ENCODE measurements at places on chromosomes 2 and 18.

GRCh38 chr2:121015971-121016485 lies 269.0 kb downstream of the TFCP2L1 start:
- no peak for DNase-seq

DNA sequence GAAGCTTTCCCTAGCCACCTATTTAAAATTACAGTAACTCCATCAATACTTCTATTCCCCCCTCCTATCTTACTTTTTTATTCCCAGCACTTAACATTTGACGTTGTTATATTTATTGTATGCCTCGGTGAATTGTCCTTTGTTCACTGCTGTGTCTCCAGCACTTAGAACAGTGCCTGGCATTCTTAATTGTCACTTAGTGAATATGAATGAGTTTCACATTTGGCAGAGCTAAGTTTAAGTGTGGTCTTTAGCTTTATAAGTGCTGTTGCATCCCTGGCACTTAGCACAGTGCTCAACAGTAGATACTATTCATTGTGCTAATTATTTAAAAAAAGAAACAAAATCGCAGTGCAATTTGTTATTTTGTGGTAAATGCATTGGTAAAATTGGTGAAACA lies 1.7 kb downstream of the RMP24 start:
- DNase-seq: no peak

DNA sequence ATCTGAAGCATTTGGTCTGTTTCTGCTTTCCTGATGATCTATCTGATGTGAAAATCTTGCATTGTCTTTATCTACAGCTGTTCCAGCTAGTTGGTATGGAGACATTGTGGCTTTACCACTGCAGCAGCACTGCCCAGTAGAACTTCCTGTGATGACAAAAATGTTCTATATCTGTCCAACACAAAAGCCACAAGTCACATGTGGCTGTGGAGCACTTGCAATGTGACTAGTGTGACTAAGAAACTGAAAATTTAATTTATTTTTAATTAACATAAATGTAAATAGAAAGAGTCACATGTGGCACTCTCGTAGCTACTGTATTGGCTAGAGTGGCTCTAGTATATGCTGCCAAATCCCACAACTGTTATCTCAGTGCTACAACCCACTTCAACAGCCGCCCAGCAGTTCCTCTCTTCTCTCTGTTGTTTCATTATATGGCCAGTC lies 425.7 kb downstream of the SETBP1 start:
- peak; percentile 36 for DNase-seq

- peak; percentile 74 for DNase-seq
Measured at GRCh38 chr2:226984750-226985582, 149.1 kb downstream of the RHBDD1 start.

- DNase-seq: no peak
Measured at GRCh38 chr2:240435948-240436682, 652 bp downstream of the GPC1 start.

GRCh38 chr2:24822049-24822706 lies 29.0 kb downstream of the CENPO start:
- DNase-seq: no peak

DNA sequence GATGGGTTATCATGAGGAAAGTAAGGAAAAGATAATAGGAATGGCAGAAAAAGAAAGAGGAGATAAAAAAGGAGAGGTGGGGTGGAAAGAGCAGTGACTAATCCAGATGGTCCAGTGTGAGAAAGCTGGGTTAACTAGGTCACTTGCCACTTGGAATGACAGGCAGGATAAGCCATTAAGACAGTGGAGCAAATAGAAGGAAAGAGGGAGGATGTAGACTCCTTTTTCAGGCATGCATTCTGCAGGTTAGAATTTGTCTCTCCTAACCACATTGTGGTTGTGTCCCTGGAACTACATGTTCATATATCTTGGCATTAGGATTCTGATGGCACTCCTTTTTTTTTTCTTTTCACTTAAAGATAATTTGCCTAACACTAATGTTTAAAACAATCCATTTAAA lies 13.4 kb upstream of the NEMP2 start:
- no peak for DNase-seq

GRCh38 chr2:59182249-59182648 lies 941.1 kb upstream of the FANCL start:
- DNase-seq: no peak

DNA sequence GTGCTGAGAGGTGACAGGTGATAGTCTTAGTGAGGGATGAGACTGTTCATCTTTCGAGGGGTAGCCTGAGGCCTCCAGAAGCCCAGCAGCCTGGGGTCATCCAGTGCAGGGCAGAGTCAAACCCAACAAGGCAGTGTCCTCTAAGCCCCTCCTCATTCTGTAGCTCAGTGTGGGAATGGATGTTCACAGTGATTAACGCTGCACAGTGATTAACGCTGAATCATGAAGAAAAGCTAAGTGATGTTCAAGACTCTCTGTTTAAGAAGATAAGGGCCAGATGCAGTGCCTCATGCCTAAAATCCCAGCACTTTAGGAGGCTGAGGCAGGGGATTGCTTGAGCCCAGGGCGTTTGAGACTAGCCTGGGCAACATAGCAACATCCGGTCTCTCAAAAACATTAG lies 56.3 kb upstream of the LAPTM4A start:
- DNase-seq: no peak

DNA sequence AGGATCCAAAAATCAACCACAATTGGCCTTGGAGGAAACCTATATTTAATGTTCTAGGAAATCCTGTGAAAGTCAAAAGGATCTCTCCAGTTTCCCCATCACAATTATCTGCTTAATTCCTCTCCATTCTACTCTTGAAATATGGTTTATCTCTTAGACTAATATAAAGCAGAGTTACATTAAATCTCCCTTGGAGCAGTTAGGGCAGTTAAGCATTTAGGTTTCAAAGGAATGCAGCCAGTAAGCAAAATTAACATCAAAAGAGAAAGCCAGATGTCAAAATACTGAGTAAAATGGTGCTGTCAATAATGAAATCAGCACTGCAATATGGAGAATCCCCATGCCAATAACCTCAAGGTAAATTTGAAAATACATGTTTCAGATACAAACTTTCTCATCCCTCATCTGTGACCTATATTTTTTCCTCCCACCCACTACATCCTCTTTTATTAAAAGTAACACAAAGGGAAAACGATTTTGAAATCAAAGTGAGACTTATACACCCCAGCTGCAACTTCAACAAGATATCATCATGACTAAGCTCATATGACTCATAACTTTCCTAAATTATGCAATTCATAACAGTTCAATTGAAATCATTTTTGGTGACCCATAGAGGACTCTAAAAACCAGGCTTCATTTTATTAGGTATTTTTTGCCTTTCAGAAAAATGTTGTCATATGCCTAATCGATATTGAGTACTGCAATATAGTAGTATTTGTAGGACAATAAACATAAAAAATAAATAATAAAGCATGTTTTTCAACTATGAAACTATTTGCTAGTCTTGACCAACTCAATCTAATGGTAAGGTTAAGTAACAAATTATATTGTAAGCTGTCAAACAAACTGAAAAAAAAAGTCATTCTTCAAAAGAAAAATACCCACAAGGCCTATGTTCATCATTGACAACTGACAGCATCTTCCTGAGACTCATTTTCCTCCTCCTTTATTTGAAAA lies 3.1 kb downstream of the ADAM17 start:
- DNase-seq: peak; percentile 76

DNA sequence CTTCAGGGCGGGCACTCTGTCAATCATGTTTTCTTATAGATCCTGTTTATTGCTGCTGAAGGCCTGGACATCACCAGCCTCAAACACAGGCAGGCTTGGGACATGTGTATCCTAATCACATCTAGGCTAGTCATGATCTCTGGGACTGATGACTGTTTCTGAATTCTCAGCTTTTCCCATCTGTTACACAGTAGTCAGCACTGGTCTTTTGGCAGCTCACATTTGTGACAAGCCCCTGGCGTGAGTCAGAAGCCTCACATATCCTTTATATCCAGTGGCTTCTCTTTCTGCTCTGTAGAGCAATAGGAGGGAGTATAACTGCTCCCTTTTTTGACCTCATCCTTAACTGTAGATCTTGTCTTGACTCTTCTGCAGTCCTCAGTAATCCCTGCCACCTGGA lies 4.5 kb downstream of the SEMA4F start:
- peak; percentile 80 for DNase-seq

GRCh38 chr2:105409717-105410116 lies 10.9 kb upstream of the FHL2 start:
- DNase-seq: peak; percentile 96

DNA sequence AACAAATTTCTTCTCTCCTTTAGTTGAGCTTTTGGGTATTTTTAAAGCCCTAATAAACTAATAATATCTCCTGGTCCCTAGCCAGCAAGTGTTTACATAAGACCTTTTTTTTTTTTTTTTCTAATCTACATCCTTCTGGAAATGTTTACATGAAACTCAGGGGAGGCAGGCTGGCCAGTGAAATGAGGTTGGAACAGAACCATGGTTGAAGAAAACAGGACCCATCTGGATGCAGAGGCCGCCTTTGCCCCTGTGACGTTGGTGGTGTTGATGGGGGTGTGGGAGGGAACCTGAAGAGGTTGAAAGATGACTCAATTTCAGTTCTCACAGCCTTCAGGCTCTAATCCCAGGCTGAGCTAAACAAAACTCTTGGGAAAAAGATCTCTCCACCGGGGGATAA lies 118.5 kb downstream of the NRP2 start:
- no peak for DNase-seq

DNA sequence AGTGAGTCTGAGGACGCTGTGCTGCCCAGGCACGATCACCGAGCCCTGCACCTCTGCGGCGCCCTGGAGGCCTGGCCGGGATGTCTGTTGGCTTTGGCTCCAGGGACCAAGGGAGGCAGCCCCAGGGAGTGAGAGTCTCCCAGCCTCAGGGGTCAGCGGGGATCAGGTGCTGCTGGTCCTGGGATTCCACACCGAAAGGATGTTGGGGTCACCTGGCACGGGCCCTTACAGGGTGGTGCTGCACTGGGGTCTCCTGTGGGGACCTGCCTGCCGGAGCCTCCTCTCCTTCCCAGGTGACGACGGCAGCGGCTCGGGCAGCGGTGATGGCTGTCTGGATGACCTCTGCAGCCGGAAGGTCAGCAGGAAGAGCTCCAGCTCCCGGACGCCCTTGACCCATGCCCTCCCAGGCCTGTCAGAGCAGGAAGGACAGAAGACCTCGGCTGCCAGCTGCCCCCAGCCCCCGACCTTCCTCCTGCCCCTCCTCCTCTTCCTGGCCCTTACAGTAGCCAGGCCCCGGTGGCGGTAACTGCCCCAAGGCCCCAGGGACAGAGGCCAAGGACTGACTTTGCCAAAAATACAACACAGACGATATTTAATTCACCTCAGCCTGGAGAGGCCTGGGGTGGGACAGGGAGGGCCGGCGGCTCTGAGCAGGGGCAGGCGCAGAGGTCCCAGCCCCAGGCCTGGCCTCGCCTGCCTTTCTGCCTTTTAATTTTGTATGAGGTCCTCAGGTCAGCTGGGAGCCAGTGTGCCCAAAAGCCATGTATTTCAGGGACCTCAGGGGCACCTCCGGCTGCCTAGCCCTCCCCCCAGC lies 30.5 kb downstream of the GPC1 start:
- no peak for DNase-seq

GRCh38 chr2:105135436-105135835 lies 97.6 kb downstream of the MRPS9 start:
- DNase-seq: no peak

DNA sequence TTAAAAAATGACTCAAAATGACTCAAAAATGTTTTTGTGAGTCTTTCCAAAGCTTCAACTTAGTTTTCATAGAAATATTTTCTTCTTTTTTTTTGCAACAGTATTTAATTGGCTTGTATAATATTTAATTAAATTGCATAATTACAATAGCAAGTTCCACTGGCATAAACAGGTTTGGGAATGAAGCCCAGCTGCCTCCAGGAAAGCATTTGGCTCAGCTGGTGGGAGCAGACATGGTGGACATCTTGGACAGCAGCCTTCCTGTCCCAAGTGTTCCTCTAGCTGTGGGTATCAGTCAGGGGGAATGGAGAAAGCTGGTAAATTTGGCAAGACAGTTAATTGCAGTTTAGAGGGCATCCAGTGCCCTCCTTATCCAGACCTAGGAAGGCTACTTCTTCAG lies 213.4 kb downstream of the ZBTB7C start:
- DNase-seq: no peak

GRCh38 chr18:77108001-77108692 lies 24.4 kb downstream of the MBP start:
- DNase-seq: peak; percentile 85

GRCh38 chr2:5735521-5735861 lies 43.3 kb downstream of the SOX11 start:
- no peak for DNase-seq

- DNase-seq: no peak
Measured at GRCh38 chr2:202141329-202141947, 68.4 kb downstream of the KIAA2012 start.

DNA sequence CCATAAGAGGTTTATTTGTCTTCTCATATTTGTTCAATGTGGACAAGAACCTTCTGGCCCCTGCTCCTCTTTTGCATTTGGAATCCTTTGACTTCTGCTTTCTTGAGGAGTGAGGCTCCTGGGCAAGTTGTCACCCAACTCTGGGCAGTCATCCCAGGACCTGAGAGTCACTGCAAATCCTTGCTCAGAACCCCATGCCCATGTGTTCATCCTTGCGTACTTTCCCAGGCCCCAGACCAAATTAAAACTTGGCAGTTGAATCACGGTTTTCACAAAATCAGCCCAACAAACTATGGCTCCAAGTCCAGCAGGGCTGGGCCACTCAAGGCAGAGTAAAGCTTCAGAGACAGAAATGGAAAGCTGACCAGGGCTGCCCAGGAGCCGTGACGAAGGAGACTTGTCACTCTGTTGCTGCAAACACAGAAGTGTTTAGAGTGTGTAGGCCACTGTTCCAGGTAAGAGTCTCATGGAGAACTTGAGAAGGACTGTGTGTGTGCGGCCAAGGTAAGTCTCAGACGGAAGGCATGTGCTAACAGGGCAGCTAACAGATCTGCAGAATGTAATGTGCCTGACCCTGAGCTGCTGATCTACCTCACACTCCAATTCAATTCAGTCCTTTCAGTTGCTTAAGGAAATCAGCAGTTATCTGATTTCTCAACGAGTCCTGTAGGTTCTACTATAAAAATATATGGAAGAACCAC lies 549.4 kb upstream of the HS6ST1 start:
- DNase-seq: no peak

DNA sequence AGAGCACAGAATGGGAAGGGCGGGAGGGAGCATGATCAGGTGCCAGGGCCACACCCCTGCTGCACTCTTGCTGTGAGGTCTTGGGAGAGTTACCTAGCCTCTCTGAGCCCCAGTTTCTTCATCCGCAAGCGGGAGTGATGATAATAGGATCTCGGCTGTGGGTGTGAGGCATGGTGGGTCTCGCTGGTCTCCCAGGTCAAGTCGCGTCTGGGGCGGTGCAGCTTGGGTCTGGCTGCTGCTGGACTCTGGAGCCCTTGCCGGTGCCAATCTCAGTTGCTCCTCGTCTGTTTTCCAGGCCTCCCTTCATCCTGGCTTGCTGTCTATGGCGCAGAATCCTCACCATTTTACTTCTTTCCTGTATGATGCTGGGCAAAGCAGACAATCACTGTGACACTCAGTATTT lies 130.3 kb upstream of the RAB12 start:
- DNase-seq: no peak

All from stromal cell of bone marrow (primary cell).